ENCODE measurements at places on chromosomes 12 and 14. TPM values are rescaled to one million over a fixed set of nuclear protein-coding genes. Genes with fewer than 3 reads are reported as not detected.

DNA sequence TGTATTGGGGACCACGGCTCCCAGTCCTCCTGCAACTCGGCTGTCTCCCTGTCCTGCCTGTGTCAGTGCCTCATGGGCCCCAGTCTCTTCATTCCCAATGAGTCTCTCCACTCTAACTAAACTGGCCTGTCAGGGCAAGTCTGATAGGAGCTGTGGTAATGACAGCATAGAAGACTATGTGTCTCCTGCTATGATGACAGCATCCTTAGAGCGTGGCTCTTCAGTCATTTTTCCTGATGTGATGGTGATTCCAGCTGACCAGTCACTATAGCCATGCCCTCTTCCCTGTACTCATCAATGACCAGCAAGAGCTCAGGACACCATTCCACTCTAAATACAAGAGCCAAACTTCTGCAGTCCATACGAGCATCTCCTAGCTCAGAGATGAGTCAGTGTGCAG lies 339.8 kb downstream of the PCNX1 start:
- no peak for DNase-seq

- no peak for DNase-seq
Observed at GRCh38 chr12:108461058-108461660, 53.9 kb upstream of the FICD start.

DNA sequence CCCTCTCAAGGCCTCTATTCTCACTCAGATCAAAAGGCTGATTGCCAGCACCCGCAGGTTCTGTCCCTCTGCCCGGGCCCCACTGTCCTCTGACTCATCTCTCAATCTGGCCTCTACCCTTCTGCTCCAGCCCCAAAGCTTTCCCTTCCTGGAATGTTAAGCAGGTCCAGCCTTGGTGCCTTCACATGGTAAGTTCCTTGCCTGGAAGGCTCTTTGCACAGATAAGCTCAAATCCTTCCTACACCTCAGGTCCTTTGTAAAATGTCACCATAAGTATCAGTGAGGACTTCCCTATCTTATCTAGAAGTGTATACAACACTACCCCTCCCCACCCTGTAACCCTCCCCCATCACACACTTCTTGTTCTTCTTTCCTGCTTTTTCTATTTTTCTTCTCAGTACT lies 22.2 kb downstream of the LPCAT3 start:
- DNase-seq: peak; percentile 65

DNA sequence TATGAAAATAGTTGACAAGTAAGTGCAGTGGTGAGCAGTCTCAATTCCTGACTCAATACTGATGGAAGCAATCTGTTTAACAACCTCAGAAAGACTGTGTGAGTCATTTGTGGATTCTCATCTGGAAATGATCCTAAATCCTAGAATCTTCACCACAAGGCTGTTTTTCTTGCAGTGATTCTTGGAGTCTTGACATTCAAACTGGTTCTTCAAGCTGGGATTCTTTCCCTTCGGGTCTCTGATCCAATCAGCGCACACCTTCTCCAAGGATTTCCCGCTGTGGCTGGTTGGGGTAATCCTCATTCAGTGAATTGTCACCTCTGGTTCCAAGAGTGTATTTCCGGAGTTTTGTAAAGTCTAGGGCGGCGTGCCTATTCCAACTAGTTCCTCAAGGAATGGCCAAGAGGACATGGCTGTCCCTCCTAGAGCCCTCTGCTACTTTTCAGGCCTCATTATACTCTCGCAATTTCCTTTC lies 37.7 kb upstream of the FOXJ2 start:
- no peak for DNase-seq

DNA sequence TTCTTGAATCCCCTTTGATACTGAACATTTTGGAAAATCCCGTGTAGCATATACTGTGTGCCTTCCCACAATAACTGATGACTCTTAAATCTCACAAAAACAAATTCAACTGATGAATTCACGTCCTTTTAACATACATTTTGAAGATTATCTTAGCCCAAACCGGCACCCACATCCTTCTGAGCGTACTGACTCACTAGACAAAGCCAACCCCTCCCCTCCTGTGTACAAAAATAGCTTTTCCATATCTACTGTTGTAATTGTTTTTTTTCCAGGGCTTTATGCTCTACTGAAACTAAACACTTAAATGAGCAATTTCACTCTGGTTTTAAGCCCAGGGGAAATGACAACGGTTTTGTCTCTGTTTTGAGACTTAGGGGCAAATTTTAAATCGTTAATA lies 109.4 kb upstream of the ATF7IP start:
- no peak for DNase-seq

The ALDH1L2 gene
- 2.4 TPM for total RNA-seq

All from Peyer's patch (tissue), 4 donors.